Umbilical cord (tissue), 2 donors: ENCODE measurements at places on chromosomes 7 and 10. TPM values are rescaled to one million over a fixed set of nuclear protein-coding genes. Genes with fewer than 3 reads are reported as not detected.

Gene GIMAP2
- 23.4 TPM for total RNA-seq

Gene ABCC2
- total RNA-seq: 0.72 TPM

GRCh38 chr7:117157241-117158209, 165.3 kb downstream of the WNT2 start:
- peak; percentile 91 for DNase-seq

DNA sequence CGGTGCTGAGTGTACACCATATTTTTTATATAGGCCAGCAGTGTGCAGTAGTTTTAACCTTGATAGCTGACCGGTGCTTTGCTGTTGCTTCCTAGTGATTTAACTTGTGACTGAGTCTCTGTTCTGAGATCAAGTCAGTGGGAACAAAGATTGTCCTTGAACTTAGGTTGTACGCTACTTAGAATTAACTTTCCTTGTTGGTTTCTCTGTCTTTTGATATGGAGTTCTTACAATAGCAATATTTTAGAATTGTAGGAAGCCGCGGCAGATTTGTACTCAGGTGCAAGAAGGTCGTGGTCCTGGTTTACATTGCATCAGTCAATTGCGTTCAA, 1.3 kb downstream of the DDX21 start:
- no peak for DNase-seq

DNA sequence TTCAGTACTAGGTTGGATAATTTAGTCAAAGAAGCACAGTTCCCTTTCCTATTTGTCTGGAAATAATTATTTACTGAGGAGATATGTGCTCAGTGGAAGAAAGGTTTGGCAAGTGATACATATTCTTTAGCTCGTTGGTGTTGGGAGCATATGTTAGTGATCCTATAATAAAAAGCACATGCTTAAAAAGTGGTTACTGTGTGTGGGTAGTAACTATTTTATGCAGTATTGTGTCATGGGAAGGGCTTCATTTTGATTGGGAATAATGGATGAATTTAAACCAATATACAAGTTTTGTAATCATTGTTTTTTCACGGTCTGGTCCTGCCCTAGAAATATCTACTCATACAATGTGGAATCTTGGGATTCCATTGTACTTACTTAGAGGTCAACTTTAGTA, 188.7 kb upstream of the PPP1R3A start:
- no peak for DNase-seq
